Stimulated activated CD4-positive, alpha-beta T cell treated with anti-CD3 and anti-CD28 coated beads, Interleukin-4, amount 100 ng/mL, for 24 hours (primary cell): ENCODE measurements at places on chromosomes 5 and 9.

GRCh38 chr9:79684711-79685575 lies 113.2 kb downstream of the TLE4 start:
- no peak for DNase-seq

GRCh38 chr9:72680593-72681282 lies 159.3 kb downstream of the TMC1 start:
- no peak for DNase-seq

DNA sequence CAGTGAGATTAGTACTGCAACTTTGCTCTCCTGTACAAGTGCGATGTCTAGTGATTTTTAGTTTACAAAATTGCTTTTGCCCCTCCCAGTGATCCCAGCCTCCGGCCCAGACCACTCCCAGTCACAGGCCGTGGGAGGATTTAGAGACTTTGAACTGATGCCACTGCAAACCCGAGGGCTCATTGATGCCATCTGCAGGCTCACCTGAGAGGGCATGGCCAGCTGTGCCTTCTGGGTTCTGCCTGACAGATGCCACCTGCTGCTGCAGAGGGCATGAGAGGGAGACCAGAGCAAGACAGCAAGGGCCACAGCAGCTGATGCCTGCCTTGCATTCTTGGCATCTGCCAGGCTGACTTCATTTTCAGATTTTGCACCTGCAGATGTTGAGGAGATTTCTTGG lies 593.8 kb downstream of the CDK5RAP2 start:
- DNase-seq = no peak

DNA sequence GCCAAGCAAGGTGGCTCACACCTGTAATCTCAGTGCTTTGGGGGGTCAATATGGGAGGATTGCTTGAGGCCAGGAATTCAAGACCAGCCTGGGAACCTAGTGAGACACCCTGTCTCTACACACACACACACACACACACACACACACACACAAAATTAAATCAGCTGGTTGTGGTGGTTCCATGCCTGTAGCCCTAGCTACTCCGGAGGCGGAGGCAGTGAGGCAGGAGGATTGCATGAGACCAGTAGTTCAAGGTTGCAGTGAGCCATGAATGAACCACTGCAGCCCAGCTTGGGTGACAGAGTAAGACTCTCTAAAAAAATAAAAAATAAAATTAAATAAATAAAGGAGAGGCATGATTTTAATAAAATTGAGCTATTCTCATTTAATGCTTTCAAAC lies 13.1 kb downstream of the CEMIP2 start:
- DNase-seq = no peak

GRCh38 chr9:134748591-134748990 lies 107.0 kb downstream of the COL5A1 start:
- no peak for DNase-seq

DNA sequence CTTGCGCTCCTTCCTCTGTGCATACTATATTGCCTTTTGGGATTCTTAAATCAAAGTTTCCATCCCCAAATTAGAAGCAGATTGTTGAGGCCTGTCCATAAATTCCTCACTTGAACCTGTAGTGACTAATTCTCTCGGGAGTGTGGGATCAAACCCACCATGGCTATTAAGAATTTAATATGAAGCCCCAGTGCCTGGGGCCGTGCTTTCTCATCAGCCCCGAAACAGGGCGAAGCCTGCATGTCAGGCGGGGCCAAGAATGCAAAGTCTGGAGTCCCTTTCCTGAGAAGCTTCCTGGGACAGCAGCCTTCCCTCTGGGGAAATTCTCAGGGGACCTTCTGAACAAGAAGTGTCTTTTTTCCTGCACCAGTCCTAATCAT lies 29.3 kb upstream of the FAT2 start:
- no peak for DNase-seq

DNA sequence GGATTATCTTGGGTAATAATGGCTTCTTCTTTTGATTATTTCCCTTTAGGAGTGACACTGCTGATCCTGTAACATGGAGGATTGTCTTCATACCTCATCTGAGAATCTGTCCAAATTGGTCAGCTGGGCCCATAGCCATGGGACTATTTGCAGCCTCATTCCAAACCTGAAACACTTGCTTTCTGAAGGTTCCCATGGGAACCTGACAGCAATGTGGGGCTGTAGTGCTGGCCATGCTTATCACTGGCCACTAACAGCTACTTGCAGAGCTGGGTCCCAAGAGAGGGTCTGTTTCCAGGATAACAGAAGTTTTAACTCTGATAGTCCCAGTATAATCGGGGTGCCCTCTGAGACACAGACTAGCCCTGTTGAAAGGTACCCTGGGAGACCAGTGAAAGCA lies 87.4 kb downstream of the KIAA1958 start:
- no peak for DNase-seq

GRCh38 chr5:180179442-180180420 lies 29.3 kb downstream of the RASGEF1C start:
- DNase-seq = no peak

DNA sequence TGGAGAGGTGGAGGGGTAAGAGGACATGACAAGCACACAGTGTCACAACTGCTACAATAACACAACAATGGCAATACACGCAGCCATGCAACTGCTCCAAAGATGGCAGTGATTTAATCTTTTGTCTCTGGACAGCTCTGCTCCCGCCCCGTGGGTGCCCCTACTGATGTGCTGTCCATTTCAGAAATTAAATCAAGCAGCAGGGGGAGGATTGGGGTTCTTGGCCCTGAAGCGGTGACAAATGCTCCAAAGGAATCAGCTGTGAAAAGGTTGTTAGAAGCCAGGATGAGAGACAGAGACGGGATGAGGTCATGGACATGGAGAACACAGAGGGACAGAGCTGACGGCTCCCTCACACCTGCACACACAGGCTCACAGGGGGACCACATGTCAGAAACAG lies 22.6 kb downstream of the CNTFR start:
- DNase-seq = no peak

- no peak for DNase-seq
These were observed 79.1 kb downstream of the ATG10 start for GRCh38 chr5:82050955-82051354.

GRCh38 chr9:34431667-34432066 lies 26.7 kb downstream of the FAM219A start:
- DNase-seq = no peak

GRCh38 chr5:104295991-104296390 lies 733.4 kb upstream of the NUDT12 start:
- DNase-seq = no peak

- DNase-seq = no peak
These were observed 481.1 kb upstream of the ZNF608 start for GRCh38 chr5:125227333-125228095.

DNA sequence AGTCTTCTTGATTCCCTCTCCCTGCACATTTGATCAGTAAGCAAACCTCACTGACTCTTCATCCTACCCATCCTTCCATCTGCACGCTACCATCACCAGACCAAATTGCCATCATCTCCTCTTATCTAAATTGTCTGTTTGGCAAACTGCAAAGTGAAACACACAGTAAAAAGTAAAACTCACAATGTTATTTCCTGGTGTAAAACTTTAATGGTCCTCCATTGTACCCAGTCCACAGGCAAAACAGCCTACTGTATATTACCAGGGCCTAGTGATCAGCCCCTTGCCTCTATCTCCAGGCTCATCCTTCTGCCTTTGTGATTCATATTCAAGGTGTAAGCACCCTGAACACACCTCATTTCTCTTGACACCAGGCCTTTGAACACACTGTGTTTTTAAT lies 83.3 kb upstream of the GPR151 start:
- DNase-seq = no peak

DNA sequence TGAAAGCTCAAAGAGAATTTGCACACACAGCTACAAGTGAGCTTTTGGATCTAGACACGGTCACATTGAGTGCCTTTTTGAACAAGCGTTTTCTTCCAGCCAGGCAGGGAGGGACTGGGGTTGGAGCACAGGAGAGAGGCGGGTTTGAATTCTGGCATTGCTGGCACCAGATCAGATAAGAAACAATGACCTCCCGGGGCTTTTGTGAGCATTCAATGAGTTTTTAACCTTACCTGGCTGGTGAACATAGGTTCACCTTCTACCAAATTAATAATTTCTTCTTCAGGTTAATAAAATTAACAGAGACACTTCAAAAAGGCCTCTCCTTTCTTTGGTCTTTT lies 312.9 kb upstream of the MSX2 start:
- no peak for DNase-seq

- no peak for DNase-seq
These were observed 167.5 kb downstream of the NMUR2 start for GRCh38 chr5:152237531-152237930.
